ENCODE measurements at places on chromosomes 5 and 9. TPM values are rescaled to one million over a fixed set of nuclear protein-coding genes. Genes with fewer than 3 reads are reported as not detected.

NANS gene
- total RNA-seq: 64.0 TPM

TNFSF15 gene
- 1.5 TPM for total RNA-seq

SOWAHA gene
- not detected for total RNA-seq

AK8 gene
- total RNA-seq: under 0.01 TPM

KIAA0825 gene
- total RNA-seq: 3.3 TPM

GRHPR gene
- total RNA-seq: 109 TPM

ANP32B gene
- 14.4 TPM for total RNA-seq

PNPLA7 gene
- 1.4 TPM for total RNA-seq

BRD9 gene
- 35.8 TPM for total RNA-seq

EDIL3 gene
- 246 TPM for total RNA-seq

PTGES gene
- 9.0 TPM for total RNA-seq

VAV2 gene
- total RNA-seq: 15.2 TPM

CCL27 gene
- not detected for total RNA-seq

TAF11L11 gene
- total RNA-seq: not detected

HTR1A gene
- total RNA-seq: not detected

IL5 gene
- not detected for total RNA-seq

CLIC3 gene
- total RNA-seq: 0.56 TPM

GABRA6 gene
- total RNA-seq: not detected

PCSK1 gene
- total RNA-seq: 2.3 TPM

CAMK2A gene
- 0.28 TPM for total RNA-seq

LCN15 gene
- not detected for total RNA-seq

FBN2 gene
- total RNA-seq: 9.6 TPM

GABBR2 gene
- total RNA-seq: 0.56 TPM

Data from regular cardiac myocyte (primary cell).